ENCODE measurements at places on chromosomes 5 and 9. TPM values are rescaled to one million over a fixed set of nuclear protein-coding genes. Genes with fewer than 3 reads are reported as not detected.

GRCh38 chr9:107491081-107492053, 1.8 kb upstream of the KLF4 start:
- peaks cover 12% of the 10 kb centered on the region for H3K4me1 ChIP-seq
- no peak overlapping the region for H3K4me3 ChIP-seq
- no peak for DNase-seq
- H3K27ac ChIP-seq = peak overlapping the region; percentile 87

The LIFR gene
- 5.1 TPM for total RNA-seq

GRCh38 chr5:40904205-40904993, 4.9 kb upstream of the C7 start:
- H3K4me3 ChIP-seq = no peak overlapping the region
- H3K4me1 ChIP-seq = no peaks in the 10 kb centered on the region
- no peaks in the 10 kb centered on the region for H3K27me3 ChIP-seq
- H3K36me3 ChIP-seq = no peaks in the 10 kb centered on the region

GRCh38 chr9:13805546-13805945, 508.4 kb downstream of the NFIB start:
- H3K36me3 ChIP-seq = no peaks in the 10 kb centered on the region
- no peaks in the 10 kb centered on the region for H3K27me3 ChIP-seq
- no peak overlapping the region for H3K27ac ChIP-seq
- no peak overlapping the region for H3K4me3 ChIP-seq
- H3K4me1 ChIP-seq = no peaks in the 10 kb centered on the region

Data from Caco-2 (cell line).